Stimulated activated CD8-positive, alpha-beta memory T cell treated with anti-CD3 and anti-CD28 coated beads, Interleukin-2, amount 100 ng/mL, for 1 hour (primary cell): ENCODE measurements at places on chromosomes 3 and 15.
A peak's percentile ranks its signal among the peaks of the same experiment; 100 is the strongest.

GRCh38 chr3:83218383-83219200 lies 1457.1 kb upstream of the GBE1 start:
- no peak for DNase-seq

GRCh38 chr3:68876112-68876713 lies 56.1 kb downstream of the TAFA4 start:
- no peak for DNase-seq

GRCh38 chr3:192940129-192940528 lies 22.5 kb upstream of the MB21D2 start:
- DNase-seq: no peak

DNA sequence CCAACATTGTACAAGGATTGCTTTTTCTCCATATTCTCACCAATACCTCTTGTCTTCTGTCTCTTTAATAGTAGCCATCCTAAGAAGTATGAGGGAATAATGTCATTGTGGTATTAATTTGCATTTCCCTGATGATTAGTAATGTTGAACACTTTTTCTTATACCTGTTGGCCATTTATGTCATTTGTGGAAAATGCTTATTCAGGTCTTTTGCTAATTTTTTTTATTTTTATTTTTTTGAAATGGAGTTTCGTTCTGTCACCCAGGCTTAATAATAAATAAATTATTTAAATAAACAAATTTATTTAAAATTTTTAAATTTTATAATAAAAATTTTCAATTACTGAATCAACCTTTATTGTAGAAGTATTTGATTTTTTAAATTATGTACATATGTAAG lies 37.1 kb downstream of the REC114 start:
- no peak for DNase-seq

- DNase-seq: no peak
Measured at GRCh38 chr15:58374147-58374546, 57.6 kb upstream of the LIPC start.

DNA sequence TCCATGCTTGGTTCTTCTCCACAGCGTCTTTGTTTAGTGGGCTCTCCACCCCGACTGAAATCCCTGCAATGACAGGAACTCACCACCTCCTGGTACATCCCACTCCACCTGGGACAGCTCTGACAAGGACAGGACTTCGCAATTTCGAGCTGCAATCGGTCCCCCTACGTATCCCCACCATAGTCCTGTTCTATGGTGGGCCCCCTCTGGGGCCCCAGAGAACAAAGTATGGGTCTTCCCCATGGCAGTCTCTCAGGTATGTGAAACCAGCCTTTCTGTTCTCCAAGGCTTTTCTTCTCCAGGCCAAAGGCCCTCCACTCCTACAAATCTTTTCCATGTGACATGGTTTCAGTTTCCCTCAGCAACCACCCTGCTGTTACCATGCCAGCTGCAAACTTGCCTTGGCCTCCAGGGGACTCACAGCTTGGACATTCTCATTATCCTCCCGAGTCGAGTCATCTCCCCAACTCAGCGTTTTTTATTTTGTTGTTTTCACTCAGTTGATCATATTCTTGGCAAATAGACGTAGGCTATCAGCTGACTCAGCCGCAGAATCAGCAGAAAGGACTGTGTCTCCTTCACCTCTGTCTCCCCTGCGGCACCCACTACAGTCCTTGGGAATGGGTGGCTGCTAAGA lies 233.3 kb downstream of the OPA1 start:
- DNase-seq: no peak

GRCh38 chr15:29613951-29614382 lies 208.3 kb downstream of the TJP1 start:
- no peak for DNase-seq

GRCh38 chr3:88321363-88322050 lies 171.7 kb downstream of the C3orf38 start:
- no peak for DNase-seq

- DNase-seq: no peak
Measured at GRCh38 chr15:100889385-100890050, 9.9 kb downstream of the ALDH1A3 start.

- no peak for DNase-seq
Measured at GRCh38 chr3:164779816-164780215, 298.5 kb downstream of the SI start.

- DNase-seq: no peak
Measured at GRCh38 chr3:113775516-113775915, 28.7 kb downstream of the ATP6V1A start.

- no peak for DNase-seq
Measured at GRCh38 chr3:129989414-129989813, 14.9 kb downstream of the TRH start.

DNA sequence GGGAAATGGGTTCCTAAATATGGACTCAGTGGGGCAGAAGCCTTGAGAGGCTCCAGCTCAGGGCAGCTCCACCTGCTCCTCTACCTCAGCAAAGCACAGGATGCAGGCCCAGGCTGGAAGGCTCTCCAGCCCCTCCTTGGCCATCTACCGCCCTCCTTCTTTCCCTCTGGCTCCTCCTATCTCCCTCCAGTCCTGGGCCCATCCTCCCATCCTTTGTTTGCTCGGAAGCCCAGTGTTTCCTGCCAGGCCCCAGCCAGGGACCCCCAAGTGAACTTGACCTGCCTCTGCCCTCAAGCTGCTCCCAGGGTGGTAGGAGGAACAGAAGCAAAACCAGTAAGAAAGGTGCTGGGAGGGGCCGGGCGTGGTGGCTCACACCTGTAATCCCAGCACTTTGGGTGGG lies 20.1 kb downstream of the MAPKAPK3 start:
- DNase-seq: no peak

- no peak for DNase-seq
Measured at GRCh38 chr3:172716476-172716875, 5.6 kb upstream of the NCEH1 start.

DNA sequence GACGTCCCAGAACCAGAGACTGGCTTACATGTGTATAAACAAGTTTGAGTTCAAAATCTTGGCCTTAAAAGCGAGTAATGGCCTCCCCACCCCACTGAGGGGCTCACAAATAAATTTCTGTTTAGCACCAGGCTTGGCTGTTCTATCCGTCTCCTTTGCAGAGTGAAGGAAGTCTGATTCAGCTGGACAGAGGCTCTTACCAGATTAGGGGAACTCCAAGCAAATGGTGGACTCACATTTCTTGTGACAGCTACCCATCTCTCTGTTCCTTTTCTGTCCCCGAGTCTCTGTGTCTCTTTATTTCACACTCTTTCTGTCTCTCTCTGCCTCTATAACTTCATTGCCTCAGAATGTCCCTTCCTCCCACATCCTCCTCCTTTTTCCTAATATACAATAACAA lies 62.7 kb downstream of the DGKG start:
- no peak for DNase-seq

DNA sequence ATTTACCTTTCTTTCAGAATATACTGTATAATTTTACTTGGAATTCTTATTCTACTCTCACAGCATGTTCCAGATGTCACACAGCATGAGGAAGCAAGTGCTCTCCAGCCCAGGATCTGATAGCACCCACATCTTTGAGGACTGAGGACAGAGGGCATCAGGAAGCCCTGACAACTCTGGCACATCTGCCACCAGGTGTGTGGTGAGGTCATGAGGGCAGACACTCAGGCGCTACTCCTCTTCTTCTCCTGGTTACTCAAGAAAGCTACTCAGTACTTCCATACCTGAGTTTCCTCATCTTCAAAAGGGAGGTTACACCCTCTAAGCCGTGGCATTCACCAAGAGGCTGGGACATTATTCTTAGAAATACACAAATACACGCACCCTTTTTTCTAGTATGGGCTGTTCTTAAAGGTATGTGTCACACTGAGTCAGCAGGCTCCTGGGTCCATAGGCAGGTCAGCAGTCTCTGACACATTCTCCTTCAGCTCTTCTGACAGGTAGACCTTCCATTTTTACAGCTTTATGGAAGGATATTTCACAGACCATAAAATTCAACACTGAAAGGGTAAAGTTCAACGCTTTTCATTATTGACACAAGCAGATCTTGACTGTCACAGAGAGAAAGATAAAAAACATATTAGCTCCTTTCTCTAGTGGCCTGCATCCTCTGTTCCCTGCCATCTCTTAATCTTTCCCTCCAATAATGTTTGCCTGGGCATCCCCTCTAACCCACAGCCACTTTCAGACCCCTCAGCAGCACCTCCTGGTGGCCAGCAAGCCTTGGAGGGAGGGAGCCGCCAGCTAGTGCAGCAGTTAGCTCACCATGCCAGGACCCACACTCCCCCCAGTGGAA lies 103.2 kb upstream of the TJP1 start:
- DNase-seq: no peak

GRCh38 chr3:107446706-107447105 lies 69.5 kb downstream of the CCDC54 start:
- no peak for DNase-seq

GRCh38 chr15:99736702-99737101 lies 3.5 kb upstream of the LYSMD4 start:
- DNase-seq: no peak

DNA sequence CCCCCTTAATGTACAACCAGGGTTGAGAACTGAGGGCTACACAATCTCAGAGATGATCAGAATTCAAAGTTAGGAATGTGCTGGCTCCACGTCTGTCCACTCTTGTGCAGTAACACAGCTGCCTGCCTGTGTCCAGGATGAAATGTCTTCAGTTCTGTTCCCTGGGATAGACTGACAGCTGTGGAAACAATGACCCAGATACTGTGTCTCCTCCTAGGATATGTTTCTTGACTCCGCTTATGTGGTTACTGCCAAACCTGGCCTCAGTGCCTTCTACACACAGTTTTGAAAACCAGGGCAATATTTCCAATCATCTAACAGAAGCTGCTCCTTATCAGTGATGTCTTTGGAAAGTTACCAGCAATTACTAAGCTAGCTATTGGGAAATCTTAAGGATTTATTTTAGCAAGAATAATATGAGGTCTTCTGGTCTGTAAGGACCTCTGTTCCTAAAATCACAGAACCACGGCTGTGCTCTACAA lies 67.6 kb downstream of the NOX5 start:
- no peak for DNase-seq

DNA sequence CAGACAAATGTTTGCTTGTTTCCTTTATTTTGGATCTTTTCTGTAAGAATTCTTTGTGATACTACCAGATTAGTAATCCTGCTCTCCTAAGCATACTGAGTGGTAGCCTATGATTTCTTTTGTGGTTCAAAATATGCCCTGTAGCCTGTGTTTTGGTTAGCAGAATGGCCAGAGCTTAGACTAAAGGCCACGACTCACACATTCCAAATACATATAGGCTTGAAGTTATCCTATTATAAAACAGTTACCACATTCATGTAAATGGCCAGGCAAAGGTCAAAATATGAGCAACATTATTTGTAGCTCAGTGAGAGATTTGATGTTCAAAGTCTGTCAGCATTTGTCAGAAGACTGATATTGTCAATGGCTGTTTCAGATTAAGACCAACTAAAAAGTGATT lies 84.5 kb downstream of the MITF start:
- DNase-seq: no peak

DNA sequence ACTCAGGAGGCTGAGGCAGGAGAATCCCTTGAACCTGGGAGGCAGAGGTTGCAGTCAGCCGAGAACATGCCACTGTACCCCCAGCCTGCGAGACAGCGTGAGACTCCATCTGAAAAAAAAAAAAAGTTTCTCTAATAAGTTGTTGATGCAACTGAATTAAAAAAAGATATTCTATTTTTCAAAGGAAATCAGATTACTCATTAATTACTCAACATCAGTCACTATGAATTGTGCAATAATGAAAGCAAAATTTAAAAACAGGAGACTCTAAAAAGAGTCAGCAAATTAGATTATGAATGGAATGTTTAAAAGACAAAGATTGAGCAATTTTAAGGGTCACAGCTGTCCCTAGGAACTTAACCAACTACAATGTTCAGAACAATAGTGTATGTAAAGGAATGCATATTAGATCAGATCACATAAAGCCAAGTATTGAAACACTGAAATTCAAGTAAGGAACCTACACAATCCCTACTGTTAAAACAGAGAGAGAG lies 60.2 kb upstream of the SLC4A7 start:
- no peak for DNase-seq

DNA sequence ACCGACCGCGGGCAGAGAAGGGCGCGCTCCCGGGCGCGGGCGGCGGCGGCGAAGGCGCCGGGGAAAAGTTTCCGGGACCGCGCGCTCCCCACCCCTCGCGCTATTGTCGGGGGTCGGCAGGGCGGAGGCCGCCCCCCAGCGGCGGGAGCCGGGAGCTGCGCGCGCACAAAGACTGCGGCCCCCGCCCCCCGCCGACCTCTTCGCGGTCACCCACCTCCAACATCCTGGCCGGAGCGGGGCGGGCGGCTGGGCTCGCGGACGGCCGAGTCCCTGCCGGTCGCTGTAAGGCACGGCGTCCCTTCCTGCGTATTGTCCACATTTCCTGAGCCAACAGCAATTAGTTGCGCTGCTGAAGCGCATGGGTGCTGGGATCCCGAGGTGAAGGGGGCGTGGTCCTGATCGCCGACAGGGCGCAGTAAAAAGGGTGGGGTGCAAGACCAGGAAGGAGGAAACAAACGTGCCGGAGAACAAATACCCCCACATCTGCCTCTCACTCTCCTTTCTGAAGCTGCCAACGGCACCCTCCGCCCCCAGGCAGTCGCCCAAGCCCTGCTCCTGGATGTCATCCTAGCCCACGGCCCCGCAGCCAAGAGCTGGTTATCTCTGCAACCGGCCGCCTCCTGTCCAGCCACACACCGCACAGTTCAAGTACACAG lies at the start of gene TMEM44:
TSS of gene TMEM44 (minus strand) at position 71 of the 656 bp plus-strand sequence. CDS start 204 bp downstream, outside the sequence.
- peak; percentile 33 for DNase-seq

GRCh38 chr3:6281662-6282061 lies 579.3 kb upstream of the GRM7 start:
- no peak for DNase-seq

- no peak for DNase-seq
Measured at GRCh38 chr15:79922512-79923078, 25.8 kb upstream of the MTHFS start.

DNA sequence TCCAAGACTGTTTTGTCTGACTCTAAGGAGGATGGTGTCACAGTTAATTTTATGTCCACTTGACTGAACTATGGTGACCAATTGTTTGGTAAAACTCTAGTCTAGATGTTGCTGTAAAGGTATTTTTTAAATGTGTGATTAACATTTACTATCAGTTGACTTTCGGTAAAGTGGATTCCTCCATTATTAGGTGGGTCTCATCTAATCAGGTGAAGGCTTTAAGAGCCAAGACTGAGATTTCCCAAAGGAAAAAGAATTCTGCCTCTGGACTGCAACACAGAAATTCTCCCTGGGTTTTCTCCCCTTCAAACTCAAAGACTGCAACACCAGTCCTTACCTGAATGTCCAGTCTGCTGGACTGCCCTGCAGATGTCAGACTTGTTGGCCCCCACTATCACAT lies 118.9 kb downstream of the OXNAD1 start:
- no peak for DNase-seq
